AG08396 (cell line): ENCODE measurements at places on chromosomes 1 and 21.

DNA sequence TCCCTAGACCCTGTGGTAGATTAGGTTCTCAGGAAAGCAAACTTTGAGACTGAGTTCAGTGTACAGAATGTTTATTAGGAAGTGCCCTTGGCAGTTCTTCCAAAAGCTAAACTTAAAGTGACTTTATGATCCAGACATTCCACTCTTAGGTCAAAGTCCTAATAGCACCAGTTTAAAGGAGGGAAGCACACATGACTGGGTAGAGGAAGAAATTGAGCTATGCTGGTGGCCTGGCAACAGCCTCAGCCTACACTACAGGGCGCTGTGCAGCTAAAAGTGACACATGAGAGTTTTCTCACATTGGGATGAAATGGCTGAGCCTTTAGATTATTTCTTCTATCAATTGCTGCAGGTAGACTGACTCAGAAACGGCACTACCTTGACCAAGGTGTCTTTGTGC is 280.4 kb downstream of the BRINP2 start:
- no peak for DNase-seq

DNA sequence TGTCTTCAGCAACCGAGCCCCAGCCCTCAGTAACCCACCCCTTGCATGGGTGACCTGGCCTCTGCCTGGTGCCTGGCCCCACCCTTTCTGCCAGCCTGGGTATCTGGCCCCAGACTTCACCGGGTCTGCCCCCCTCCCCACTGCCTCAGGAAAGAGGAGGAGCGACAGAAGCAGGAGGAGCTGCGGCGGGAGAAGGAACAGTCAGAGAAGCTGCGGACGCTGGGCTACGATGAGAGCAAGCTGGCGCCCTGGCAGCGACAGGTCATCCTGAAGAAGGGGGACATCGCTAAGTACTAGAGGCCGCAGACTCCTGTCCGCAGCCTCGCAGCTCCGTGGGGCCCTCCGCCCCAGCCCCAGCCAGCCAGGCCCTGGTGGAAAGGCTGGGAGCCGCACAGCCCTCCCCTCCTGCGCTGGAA is 6.1 kb downstream of the TNFRSF25 start:
- DNase-seq = no peak

DNA sequence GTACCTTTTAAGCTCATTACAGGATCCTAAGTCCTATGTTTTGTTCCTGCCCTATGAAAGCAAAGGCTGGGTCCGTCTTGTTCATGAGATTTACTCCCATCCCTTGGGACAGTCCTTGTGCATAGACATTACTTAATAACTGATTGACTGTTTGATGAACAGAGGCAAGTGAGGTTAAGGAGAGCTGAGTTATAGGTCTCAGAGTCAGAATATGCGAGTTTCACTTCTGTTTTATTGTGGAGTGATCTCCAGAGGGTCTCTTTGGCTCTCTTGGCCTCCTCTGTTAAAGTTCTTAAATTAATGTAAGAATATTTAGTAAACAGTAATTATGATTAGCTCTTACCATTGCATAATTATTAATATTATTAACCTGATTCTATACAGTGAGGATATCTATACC is 52.6 kb downstream of the BRINP2 start:
- no peak for DNase-seq

DNA sequence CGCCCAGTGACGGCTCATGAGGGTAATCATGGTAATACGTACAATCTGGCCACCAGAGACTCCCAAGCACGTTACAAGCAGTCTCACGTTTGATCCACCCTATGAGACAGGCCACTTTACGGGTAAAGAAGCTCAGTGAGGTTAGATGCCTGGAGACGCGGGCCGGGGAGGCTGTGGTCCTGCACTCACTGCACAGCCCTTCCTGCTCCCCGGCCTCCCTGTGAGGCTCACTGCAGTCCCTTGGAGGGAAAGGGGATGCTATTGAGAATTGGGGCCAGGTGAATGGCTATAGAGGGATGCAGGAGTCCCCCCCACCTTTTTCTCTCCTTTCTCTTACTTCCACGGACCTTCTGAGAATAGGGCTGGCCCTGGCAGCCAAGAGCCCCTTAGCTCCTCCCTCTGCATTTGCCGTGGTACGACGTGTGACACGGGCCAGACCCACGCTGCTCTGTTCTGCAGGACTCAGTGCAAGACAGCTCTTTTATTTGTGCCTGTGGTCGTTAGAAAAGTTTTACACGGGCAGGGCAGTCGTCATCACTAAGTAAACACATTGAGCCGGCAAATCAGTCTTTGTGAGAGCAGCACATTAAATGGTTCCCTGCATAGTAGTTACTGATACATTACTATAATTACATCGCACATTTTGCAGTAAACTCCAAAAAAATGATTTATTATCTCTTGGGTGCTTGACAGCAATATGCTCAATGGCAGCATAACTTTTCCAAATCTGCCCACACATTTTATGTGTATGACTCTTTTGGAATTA is 18.8 kb downstream of the KIF26B start:
- DNase-seq = no peak

- DNase-seq = no peak
Measured at GRCh38 chr1:100322436-100323211, 29.7 kb upstream of the CDC14A start.

DNA sequence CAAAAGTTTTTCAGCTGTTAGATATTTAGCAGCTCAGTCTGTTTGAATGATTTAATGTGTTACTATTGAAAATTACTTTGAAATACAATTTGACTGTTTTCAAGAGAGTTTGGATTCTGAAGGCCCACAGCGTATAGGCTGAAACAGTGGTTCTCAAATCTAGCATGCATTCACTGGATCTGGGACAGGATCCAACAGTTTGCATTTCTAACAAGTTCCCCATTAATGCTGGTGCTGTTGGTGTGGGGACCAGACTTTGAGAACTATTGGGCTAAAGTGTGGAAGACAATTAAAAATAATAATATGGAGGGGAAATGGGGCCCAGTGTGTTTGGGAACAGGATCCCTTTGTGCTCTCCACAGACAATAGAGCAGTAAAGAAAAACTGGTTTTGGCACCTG is 31.9 kb downstream of the ITSN1 start:
- no peak for DNase-seq

- no peak for DNase-seq
Measured at GRCh38 chr1:98557895-98558294, 103.6 kb upstream of the SNX7 start.

GRCh38 chr1:42114229-42114628 is 39.0 kb upstream of the GUCA2B start:
- DNase-seq = no peak

- DNase-seq = no peak
Measured at GRCh38 chr1:155657463-155657862, 31.1 kb downstream of the YY1AP1 start.

DNA sequence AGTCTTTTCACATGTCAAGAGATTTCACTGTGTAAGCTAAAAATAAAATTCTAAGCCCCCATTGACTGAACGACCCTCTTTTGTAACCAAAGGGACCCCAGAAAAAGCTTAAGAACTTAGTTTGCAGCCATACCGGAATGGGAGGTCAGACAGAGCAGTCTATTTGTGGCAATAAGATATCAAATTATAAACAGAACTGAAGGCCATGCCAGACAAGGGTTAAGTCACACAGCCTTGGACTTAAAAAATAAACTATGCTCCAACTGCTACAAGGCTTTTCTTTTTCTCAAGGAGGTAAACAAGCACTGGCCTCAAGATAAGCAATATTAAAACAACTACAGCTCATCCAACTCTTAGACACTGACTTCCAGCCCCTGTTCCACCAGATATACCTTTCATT is 256.9 kb downstream of the BACH1 start:
- no peak for DNase-seq

DNA sequence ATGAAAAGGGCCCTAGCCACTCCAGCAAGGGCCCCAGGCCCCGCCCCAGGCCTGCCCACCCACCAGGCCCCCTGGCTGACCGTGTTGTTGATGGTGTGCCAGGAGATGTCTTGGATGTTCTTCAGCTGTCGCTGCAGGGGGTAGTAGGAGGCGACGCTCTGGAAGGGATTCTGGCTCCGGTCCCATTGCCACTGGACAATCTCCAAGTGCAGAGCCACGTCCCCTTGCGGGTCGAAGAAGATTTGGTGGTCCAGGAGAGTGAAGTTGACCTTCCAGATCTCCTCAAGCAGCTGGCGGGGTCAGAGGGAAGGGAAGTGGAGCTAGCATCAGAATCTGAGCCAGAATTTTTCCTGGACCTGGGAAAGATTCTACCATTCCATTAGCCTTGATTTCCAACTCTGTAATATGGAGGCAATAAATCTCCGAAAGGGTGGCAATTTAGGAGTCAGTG is 10.2 kb downstream of the TAS1R2 start:
- no peak for DNase-seq

DNA sequence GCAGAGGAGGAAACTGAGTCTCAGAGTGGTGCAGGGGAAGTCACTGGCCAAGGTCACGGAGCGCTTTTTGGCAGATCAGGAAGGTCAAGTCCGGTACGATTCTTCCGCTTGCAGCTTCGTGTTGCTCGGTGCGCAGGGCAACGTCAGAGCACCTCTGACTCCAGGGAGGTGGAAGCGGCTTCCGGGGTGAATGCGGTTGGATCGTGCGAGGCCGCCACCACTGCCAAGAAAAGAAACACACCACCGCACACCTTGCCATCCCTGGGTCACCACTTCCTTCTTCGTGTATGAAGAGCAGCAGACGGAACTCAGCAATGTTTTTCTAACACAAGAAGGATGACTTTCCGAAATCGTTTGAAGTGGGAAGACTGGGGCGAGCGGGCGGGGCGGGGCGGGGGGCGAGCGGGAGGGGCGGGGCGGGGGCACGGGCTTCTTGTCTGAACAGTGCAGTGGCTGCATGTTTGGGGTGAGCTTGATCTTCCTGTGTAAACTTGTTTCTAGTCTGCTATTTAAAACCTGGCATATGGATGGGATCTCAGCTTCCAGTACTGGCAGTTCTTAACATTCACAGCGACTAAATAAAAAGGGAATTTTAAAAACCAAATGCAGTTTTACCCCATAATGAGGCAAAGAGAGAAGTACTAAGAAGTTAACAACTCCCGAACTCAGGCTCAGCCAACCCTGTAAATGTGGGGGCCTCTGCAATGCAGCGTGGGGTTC is 300.0 kb downstream of the RRAGC start:
- DNase-seq = no peak

DNA sequence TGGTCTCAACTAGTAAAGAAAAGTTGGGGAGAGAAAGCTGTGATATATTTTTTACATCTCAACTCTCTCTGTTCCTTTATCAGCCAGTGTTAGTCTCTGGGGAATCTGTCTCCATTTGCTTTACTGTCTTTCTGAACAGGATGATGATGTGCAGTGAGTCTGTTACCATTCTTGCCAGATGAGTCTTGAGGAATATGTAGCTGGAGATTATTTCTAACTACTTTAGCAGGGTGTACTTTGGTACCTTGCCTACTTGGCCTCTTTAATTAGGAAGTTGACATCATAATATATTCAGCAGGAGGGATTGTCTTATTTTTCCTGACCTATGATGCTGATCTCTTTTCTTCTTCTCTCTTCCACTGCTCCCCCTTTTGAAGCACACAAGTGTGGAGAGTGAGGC is 15.7 kb upstream of the HAX1 start:
- DNase-seq = no peak

GRCh38 chr21:23543333-23543732 is 2063.9 kb downstream of the MRPL39 start:
- DNase-seq = no peak

DNA sequence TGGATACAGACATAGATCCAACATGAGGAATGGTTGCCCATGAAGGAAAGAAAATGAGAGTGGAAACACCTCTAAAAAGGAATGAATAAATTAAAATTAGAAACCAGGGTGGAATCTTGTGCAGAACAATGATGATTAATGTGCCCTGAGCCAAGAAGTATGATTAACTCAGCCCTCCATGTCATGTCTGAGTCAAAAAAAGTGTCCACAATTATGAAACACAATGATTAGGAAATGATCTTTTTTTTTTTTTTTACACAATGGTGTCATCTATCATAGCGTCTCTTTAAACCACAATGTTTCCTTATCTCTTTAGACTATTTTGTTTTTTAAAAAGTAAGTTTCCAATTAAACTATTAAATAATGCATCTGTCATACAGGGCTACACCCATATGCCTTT is 78.9 kb upstream of the RAB4A start:
- no peak for DNase-seq

DNA sequence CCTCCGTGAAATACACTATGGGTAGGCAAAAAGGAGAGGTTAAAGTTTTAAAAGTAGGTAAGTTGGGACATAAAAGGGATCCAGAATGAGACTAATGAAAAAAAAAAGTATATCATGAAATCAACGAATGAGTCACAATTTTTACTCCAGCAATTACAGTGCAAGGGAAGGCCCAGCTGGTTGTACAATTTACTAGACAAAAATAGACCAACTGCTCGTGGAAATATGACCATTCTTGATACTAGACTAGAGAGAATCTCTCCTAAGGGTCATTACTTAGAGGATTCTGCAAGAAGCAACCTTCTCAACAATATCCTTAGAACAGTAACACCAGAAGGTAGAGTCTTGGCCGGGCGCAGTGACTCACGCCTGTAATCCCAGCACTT is 55.1 kb upstream of the EFHD2 start:
- DNase-seq = no peak

DNA sequence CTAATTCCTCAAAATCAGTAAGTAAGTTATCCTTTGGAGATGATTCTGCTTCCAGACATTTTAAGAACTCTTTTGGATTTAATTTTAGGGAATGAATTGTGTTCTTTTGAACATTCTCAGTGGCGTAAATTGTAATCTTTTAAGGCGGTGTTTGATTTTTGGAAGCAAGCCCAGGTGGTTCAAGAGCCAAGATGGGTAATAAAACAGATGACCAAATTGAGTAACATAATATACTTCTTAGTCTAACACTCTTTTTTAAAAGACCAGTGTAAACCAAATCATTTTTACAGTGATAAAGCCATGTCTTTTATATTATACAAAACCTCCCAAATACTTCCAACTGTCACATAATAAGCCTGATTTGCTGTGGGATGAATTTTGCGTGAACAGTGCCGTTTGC is 133.8 kb downstream of the LRRC40 start:
- no peak for DNase-seq

GRCh38 chr1:85453640-85454194 is 11.2 kb downstream of the DDAH1 start:
- DNase-seq = no peak

DNA sequence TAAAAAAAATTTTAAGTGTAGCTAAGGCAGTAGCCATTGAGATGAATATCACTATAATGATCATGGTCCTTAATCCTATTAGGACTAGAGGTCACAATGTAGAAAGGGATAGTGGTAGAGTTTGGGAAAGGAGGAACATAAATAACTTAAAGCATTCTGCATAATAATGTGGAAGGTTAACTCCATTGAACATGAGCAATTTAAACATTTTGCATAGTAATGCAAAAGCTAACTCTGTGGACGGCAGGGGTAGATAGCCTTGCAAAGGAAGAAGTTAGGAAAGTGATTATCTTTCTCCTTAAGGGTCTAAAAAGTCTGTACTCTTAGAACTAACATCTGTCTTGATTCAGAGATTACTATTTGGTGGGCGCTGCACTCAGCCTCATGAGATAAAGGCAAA is 39.0 kb upstream of the DENND1B start:
- no peak for DNase-seq

GRCh38 chr1:165344736-165345135 is 11.8 kb downstream of the LMX1A start:
- DNase-seq = no peak

DNA sequence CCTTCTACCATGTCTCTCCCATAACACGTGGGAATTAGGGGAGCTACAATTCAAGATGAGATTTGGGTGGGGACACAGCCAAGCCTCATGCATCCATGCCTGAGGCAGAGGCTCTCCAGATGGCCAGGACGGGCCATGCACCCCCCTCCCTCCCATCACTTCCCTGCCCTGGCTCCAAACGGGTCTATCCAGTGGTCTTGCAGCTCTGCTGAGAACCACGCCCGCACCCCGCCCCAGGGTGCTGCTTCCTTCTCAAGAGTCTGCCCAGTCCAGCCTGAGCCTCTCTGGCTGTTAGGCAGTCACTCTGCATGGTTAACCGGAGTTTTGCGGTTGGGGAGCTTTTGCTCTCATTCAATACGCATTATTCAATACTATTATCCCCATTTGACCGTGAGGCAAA is 131.5 kb upstream of the TMEM51 start:
- no peak for DNase-seq
